Stimulated activated CD4-positive, alpha-beta T cell treated with anti-CD3 and anti-CD28 coated beads, TNF-alpha, amount 100 ng/mL, for 1 hour (primary cell): ENCODE measurements at places on chromosomes 6 and 20.

- DNase-seq = no peak
These were observed 48.4 kb downstream of the CPXM1 start for GRCh38 chr20:2751878-2752566.

- DNase-seq = no peak
These were observed 129.1 kb upstream of the DOK5 start for GRCh38 chr20:54346276-54346675.

DNA sequence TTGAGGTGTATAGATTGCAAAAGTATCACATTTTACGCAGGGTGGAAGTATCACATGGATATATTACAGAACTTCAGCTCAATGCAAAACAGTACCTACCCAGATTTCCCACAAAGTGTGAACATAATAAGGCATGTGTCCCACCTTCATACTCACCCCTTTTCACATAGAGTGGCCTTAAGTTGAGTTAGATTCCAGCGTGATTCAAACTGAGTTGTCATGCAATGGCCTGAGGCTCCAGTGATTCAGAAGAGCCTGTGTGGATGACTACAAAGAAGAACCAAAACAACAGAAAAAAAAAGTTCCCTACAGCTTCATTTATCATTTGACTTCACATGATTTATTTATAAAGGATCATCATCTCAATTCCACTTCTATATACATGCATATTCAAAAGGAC, 309.7 kb downstream of the SLC35F1 start:
- no peak for DNase-seq

DNA sequence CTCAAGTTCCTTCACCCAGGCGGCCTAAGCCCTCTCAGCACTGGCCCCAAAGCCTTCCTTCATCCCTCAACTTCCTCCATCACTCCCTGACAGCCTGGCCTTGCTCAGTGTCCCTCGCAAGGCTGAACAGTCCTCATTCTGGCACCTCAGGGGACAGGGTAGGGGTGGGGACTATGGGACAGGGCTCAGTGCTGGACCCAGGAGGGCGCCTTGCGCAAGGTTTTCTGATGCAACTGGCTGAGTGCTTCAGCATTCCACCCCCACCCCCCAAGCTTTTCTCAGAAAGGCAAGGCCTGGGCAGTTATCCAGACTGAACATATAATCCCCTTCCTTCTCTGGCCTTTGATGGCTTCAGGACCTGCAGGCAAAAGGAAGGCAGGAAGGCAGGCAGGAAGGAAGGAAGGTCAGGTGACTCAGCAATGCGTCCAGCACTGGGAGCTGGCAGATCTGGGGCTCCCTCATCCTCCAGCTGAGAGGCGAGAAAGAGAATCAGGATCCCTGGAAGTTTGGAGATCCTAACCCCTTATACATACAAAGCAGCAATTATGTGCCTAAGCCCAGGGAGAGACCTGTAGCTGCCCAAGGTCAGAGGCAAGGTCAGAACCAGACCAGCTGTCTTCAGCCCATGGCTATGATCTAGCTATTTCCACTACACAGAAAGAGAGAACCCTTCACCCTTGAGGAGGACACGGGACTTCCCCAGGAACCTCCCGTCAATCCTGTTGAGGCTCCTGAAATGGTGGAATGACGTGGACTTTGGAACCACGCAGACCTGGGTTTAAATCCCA, 8.6 kb upstream of the TRIB3 start:
- DNase-seq = no peak

DNA sequence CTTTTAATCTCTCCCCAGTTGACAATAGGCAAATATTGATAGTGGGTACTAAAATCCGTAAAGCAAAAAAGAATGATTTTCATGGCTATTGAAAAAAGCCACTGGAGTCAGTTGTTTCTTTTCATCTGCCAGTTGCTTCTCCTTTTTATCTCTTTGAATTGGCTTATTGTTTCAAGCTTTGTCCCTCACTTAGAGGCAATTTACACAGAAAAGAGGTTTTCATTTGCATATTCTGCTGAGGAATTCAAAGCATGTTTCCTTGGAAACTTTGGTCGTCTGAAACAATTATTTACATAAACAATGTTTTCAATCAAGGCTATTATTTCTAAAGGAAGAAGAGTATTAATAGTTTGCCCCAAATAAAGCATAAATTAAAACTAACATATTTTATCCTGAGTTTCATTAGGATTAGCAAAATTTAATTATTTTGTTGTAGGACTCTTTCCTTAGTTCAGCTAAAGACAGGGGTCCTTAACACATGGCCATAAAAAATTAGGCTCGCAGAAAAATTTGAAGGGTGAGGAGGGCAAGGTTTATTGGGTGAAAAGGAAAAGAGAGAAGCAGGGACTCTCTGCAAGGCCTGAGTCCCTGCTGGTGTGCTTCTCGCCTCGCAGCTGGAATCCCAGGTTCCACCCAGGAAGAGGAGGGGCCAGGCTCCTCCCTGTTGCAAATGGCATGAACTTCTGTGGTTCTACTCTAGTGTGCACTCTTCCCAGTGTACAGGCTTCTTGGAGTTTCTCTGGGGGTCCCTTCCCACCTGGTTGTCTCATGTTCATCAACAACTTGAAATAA, 138.8 kb upstream of the LAMA2 start:
- no peak for DNase-seq

GRCh38 chr20:62980380-62980960, 26.3 kb downstream of the BHLHE23 start:
- DNase-seq = no peak

DNA sequence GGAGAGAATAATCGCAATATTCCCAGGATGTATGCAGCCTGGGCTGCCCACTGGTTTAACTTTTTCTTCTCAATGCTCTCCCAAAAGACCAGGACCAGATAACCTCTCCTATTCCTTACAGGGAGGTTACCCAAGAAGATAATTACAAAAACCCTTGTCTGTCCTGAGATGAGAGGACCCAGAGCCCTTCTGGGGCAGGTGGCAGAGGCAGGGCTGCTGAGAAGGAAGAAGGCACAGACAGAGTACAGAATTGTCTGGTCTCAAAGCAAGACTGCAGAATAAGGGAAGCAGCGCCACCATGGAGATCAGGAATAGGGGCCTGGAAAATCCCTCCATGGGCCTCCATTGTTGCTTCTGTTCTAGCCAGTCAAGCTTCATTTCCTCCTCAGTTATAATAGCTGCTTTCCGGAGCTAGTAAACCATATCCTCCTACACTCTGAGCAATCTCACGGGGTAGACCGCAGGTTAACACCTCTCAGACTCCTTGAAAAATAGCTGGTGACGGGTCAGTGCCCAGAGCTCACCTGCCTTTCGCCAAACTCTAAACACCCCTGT, 463 bp upstream of the HLA-DMB start:
- no peak for DNase-seq

GRCh38 chr20:6680854-6681253, 86.6 kb upstream of the BMP2 start:
- no peak for DNase-seq

GRCh38 chr20:58721951-58722778, 29.6 kb downstream of the NPEPL1 start:
- no peak for DNase-seq

- no peak for DNase-seq
These were observed 157.1 kb downstream of the AKAP7 start for GRCh38 chr6:131292145-131292938.

- DNase-seq = no peak
These were observed 34.0 kb downstream of the NT5E start for GRCh38 chr6:85483846-85484245.

DNA sequence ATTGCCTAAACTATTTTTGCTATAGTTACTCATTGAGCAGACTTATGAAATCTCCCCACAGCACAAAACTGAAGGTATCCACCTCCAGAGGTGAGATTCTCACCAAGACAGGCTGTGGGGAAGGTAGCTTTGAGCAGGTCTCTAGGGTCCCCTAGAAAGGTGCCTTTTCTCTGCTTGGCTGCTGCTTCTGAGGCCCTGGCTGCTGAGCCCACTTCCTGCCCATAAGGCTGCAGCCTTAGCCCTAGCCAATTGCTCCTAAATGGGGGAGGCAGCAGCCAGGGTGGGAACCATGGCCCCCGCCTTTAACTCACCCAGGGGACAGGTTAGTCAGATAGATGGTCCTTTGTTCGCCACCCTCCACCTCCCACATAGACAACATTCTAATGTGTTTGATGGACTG, 3.6 kb downstream of the NT5E start:
- no peak for DNase-seq

DNA sequence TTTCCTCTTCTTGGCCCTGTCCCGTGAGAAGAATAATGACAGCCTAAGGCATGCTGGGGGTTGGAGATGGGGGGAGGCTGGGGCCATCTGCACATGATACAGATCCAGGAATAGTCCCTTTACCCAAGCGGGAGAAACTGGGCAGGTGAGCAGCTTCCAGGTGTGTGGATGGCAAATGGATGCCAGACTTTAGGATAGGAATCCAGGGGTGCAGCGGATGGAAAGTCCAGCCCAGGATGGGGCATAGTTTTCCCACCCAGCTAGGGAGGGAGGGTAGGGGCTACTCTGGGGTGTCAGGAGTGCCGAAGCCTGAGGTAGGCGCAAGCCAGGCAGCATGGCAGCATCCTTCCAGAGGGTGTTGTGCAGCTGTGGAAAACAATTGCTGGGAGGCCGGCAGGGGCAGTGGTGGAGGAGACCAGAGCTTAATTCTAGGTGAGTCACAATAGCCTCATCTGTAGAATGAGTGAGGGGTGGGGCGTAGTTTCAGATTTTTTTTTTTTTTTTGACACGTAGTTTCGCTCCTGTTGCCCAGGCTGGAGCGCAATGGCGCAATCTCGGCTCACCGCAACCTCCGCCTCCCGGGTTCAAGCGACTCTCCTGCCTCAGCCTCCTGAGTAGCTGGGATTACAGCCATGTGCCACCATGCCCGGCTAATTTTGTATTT, 15.4 kb upstream of the FAM110A start:
- DNase-seq = no peak

GRCh38 chr6:66849843-66850242, 1142.8 kb upstream of the EYS start:
- no peak for DNase-seq

DNA sequence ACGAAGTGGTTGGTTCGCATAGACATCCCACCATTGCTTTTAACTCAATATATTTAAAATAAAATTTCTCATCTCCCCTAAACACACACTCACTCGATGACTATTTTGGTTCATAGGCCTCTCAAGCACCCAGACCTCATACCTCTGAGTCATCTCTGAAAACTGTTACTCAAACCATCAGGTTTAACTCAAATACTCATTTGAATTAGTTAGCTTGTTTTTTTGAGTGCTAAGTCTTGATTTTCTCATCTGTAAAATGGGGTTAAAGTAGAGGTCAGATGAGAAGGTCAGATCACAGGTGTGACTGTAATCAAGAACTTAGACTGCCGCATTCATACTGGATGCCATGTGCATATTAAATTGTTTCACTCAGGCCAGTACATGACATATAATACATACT, 243.9 kb upstream of the TENT5A start:
- no peak for DNase-seq

- no peak for DNase-seq
These were observed 2.1 kb downstream of the KIAA0319 start for GRCh38 chr6:24643920-24644319.

- no peak for DNase-seq
These were observed 12.2 kb downstream of the GTPBP2 start for GRCh38 chr6:43616725-43617472.

- DNase-seq = no peak
These were observed 16.4 kb upstream of the CFAP206 start for GRCh38 chr6:87391334-87391733.

DNA sequence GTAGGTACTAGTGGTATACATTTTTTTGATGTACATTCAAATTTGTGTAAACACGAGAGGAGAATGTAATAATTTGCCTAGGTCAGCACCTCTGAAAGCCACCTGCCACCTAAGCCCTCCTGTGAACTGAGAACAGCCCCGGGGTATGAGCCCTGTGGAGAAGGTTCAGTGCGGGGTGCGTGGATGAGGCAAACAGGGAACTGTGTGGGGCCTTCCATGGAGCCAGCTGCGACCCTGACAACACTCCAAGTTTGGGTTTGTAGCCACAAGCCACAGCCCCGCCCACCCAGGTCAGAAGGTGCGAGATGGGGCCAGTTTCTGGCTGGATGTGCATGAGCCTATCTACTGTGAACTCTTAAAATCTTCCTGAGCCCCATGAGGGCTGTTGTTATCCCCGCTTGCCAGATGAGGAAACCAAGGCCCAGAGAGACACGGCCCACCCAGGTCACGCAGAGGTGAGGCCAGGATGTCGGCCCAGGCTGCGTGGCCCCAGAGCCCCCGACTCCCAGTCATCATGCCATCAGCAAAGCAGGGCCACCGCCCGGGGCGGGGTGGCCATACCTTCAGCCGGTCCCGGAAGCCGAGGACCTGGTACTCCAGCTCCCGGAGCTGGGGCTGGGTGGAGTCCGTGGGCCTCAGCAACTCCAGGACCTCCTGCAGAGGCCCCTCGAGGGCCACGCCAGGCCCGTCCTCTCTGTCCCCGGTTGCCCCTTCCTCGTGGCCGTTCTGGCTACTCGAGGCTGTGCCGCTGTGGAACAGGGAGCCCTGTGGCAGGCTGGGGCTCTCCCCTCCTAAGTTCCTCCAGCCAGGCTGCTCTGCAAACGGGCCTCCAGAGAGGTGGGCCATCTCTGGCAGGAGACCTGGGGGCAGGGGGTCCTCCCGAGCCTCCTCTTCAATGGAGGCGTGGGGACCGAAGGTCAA, 89.6 kb downstream of the RIPOR3 start:
- DNase-seq = no peak
